Stimulated activated CD8-positive, alpha-beta memory T cell treated with anti-CD3 and anti-CD28 coated beads, Interleukin-15, amount 100 ng/mL, for 1 hour (primary cell): ENCODE measurements at places on chromosomes 7 and 10.

DNA sequence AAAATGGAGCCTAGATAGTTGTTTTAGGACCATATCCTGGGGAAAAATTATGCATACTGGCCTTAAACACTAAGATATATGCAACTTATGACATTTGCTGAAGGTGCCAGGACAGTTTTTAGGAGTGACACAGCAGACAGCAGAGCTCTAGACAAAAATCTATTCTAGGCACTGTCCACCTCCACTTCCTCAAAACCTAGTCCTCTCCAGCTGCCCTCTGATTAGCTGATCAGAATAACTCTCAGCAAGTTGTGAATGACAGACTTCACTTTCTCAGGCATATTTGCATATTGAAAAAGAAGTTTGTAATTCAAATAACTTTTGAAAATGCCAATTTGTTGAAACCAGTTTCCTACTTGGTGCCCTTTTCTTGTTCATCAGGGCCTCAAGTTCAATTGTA is 152.3 kb upstream of the STEAP4 start:
- no peak for DNase-seq

DNA sequence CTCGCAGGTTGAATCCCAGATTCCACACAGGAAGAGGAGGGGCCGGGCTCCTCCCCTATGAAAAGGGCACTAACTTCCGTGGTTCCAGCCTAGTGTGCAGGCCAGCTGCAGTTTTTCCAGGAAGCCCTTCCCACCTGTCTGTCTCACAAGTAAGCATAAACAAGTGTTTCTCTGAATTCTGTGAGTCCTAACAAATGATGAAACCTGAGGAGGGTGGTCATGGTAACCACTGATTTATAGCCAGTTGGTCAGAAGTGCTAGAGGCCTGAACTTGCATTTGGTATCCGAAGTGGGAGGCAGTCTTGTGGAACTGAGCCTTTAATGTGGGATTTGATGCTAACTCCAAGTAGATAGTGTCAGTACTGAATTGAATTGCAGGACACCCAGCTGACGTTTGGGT is 54.7 kb upstream of the STEAP4 start:
- no peak for DNase-seq

DNA sequence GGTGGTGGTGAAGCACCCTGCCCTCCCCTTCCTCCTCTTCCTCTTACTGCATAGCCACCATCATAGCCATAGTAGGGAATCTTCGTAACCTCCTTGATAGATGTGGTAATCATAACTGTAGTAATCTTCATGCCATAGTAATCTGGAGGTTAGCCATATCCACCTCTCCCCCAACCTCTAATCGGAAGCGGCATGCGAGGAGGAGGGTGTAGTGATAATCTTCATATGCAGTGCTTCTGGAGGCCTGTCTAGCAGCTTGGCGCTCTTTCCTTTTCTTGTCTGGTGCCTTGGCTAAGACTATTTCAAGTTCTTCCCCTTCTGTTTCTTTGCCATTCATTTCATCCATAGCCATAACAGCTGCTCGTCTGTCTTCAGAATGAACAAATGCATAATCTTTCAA is 90.9 kb downstream of the MLLT10 start:
- DNase-seq: no peak

DNA sequence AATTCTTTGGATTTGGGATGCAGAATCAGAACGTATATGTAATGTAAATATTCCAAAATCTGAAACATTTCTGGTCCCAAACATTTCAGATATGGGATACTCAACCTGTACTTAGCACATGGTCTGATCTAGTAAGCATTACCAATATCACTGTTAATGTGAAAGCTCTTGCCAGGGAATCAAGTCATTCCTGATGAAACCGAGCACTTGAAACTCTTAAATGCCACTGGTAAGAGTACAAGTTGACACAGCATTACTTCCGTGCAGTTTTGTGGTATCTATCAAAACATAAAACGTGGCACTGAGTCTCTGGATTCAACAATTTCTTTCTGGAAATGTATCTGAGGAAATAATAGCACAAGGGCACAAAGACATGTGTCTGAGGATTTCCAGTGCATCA is 155.7 kb downstream of the RTKN2 start:
- DNase-seq: no peak

- no peak for DNase-seq
Measured at GRCh38 chr10:109746861-109747260, 176.4 kb downstream of the XPNPEP1 start.

DNA sequence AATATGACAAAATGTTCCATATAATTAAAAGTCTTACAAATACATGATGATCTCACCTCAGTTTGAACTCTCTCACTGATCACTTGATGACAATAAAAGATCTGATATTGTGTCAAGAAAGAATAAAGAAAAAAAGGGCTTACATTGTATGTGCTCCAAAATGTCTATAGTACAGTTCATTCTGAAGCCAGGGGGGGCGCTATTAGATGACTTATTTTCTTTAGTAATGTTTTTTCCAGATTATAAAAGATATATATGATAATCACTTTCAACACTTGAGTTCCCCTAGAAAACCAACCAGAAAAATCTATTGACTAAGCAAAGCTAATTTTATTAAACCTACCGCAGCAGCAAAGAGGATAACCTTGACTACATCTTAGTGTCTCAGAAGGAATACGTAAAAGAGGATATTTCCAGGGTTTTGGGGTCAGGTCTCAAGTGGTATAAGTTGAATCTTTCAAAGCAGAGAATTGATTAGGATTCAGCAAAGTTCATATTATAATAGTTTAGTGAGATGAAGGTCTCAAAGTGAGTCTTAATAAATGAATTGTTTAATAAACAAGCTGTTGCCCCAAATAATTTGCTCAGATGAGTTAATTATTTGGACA is 55.8 kb downstream of the PTN start:
- DNase-seq: no peak

GRCh38 chr7:78852951-78853350 is 600.5 kb downstream of the MAGI2 start:
- no peak for DNase-seq

DNA sequence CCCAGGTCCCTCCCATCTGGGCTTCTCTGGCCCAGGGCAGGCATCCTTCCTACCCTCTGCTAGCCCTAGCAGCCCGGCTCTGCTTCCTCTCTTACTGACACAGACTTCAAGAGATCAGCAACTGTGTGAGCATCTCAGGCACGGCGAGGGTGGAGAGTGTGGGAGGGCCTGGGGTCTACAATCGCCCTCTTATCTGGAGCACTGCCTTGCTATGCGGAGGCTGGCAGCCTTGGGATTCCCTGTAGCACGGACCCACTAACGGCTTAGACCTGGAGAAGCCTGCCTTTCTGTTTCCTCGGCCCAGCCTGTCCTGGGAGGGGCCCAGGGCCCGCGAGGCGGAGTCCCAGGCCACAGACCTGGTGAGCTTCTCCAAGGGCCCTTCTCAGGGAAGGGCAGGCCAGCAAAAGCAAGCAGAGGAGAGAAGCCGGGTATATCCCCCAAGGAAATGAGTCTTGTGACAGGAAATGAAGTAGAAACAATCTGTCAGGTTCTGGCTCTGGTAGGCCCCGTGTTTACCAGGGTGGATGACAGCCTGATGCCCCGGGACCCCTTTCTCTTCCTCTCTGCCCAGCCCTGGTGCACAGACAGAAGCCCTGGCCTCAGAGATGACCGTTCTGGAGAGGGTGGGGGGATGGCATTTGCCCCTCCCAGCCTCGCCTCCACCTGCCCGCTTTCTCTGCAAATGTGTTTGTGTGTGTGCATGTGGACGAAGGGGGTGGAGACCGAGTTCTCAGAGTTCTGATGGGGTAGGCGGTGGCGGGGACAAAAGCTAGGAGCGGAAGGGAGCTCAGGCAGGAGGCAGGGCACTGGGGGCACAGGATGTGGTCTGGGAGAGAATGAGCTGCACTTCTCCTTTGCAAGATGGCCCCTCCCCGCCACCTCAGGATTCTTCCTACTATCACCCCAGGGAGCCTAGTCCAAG is 2.5 kb downstream of the LRCH4 start:
- peak; percentile 35 for DNase-seq

- DNase-seq: no peak
Measured at GRCh38 chr10:11320809-11321520, 290.5 kb downstream of the USP6NL start.

DNA sequence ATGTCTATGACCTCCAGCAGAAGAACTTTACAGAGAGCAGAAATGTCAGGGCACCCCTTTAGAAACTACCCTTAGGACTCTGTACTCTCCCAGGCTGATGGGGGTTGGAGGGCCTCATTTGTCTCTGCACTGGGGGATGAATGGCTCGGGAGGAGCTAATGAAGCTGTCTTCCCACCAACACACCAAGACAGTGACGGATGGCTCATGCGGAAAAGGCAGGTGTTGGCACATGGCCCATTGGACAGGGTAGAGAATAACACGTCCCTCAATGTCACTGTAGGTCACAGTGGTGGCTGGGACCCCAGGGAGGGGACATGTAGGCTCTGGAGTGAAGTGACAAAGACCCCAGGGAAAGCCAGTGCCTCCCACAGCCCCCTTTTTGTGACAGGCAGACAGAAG is 64.0 kb upstream of the PCBD1 start:
- no peak for DNase-seq

GRCh38 chr7:140479739-140480084 is 407 bp upstream of the MKRN1 start:
- no peak for DNase-seq

GRCh38 chr7:24365606-24366005 is 81.6 kb downstream of the NPY start:
- no peak for DNase-seq
